ENCODE measurements at places on chromosomes 16 and 17.

DNA sequence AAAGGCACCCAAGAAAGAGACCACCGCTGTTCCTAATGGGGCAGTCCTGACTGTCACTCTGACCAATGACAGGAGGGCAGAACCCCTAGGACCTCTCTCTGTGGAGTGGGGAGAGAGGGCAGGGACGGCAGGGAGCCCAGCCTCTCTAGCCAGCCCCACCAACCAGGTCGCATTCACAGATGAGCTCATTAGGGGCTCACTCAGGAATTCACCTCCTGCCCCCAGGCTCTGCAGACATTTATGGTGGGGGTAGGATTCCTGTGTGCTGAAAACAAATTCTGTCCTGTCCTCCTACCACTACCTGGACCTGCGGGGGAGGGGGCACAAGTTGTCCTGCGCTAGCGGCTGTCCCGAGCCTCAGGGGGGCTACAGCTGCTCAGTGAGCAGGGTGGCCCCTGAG, 27.7 kb upstream of the GPRC5C start:
- no peak for DNase-seq

GRCh38 chr16:81586977-81587625, 142.5 kb downstream of the CMIP start:
- no peak for DNase-seq

- no peak for DNase-seq
These were observed 113.0 kb upstream of the METRNL start for GRCh38 chr17:82966415-82966814.

DNA sequence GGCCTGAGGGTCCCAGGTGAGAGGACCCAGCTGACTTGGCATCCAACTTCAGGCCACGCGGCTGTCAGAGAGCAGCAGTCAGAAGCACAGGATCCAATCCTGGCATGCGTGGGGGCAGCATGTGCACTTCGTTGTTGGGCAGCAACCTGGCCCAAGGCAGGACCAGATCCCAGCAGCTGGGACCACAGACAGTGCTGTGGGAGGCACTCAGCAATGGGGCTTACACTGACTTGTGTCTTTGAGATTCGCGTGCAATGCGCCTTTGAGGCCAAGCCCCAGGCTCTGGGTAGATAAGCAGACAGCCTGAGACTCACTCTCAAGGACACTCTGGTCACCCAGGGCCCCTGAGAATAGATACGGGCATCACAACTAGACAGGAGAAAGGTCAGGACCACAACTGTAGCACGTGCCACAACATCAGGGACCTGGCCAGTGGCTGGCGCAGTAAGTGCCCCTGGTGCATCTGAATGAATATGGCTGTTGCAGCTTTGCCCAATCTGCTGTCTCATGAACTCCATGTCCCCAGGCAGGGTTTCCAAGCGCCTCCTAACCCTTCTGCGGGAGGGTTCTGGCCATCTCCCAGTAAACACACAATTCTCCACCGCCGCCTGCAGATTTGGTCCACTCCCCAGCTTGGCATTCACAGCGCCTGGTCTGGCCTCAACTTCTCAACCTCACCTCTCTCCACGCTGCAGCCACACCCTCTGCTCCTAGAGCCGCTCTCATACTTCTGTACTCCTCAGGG, 3.2 kb downstream of the PAM16 start:
- DNase-seq: peak; percentile 69

GRCh38 chr17:58358408-58359172, 6.6 kb upstream of the SUPT4H1 start:
- DNase-seq: no peak
